ENCODE measurements at places on chromosomes 7 and 10.

- no peak for DNase-seq
These were observed 63.4 kb upstream of the GSDME start for GRCh38 chr7:24820730-24821044.

DNA sequence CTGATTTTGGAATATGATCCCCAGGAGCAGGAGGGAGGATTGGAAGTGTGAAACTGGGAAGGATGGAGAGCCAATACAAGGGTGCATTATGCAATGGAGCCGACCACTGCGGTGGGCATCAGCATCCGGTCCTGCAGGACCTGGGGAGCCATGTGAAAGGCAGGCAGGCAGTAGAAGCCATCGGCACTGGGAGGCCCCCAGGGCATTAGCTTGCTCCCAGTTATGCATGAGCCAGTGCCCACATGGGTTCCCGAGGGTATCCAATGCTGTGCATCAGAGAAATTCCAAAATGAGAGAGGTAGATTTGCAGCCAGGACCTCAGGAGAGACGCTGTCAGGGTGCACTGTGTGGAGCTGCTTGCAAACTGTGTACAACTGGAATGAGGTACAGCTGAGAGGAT, 8.7 kb upstream of the KCP start:
- no peak for DNase-seq

DNA sequence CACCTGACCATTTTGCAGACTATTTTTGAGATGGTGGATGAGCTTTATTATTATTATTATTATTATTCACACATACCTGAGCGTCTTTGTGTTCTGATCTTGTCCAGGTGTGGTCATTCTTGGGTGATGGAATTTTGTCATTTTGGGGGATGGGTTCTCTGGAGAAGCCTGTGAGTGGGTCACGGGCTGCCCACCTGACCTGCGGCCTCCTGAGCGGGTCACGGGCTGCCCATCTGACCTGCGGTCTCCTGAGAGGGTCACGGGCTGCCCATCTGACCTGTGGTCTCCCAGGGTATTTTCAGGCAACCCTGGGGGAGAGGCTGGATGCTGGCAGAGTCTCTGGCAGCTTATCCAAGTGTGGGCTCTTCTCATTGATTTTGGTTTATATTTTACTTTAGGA, 7.3 kb downstream of the SCART1 start:
- DNase-seq: no peak

DNA sequence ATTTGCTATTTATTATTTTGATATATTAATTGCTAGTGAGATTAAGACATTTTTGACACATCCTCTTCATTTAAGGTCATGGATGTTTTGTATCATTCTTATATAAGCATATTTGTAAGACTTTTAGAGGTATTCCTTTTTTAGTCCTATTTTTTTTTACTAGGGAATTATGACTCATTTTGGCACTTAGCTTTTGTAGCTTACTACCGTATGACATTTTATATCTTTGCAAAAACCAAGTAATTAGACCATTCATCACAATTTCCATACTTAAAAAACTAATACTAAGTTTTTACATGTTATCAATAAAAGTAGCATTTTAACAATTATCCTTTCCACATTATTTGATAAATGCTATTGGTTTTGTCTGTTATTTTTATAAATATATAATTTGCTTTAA, 41.6 kb downstream of the BMPR1A start:
- no peak for DNase-seq

GRCh38 chr10:22635650-22636049, 78.7 kb downstream of the PIP4K2A start:
- no peak for DNase-seq

- no peak for DNase-seq
These were observed 14.5 kb downstream of the POU6F2 start for GRCh38 chr7:38992203-38992602.

- no peak for DNase-seq
These were observed 36.7 kb upstream of the GRID1 start for GRCh38 chr10:86403183-86403797.

GRCh38 chr10:48309711-48310226, 3.3 kb downstream of the MAPK8 start:
- peak; percentile 64 for DNase-seq

DNA sequence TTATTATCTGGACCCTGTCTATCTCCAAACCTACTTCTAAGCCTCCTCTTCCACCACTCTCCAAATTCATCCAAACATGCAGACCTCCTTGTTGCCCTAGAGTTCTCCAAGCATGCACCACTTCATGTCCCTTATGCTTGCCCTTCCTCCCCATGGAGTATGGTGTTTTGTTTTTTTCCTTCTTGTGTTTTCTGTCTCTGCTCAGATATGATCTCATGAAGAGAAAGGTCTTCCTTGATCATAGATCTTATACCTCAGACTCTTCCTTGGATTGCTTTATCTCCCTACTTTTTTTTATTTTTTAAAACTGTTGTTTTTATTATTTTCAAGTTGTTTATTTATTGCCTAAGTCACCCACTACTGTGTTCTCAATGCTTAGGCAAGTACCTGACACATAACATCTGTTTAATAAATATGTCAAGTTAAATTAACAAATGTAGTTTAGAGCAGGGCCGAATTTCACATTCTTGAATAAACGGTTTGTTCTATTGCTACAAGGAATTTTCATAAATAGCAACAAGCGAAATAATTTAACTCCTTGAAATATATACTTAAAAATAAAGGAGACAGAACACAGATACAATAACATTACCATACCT, 84.5 kb downstream of the HGF start:
- no peak for DNase-seq

- DNase-seq: peak; percentile 23
These were observed 7.6 kb downstream of the LOXL4 start for GRCh38 chr10:98260350-98260749.

GRCh38 chr7:55441002-55441401, 75.9 kb downstream of the LANCL2 start:
- DNase-seq: no peak

- peak; percentile 61 for DNase-seq
These were observed 6.8 kb upstream of the CSTF2T start for GRCh38 chr10:51706225-51706624.

- no peak for DNase-seq
These were observed 76.4 kb upstream of the ZMIZ1 start for GRCh38 chr10:78992333-78992732.

DNA sequence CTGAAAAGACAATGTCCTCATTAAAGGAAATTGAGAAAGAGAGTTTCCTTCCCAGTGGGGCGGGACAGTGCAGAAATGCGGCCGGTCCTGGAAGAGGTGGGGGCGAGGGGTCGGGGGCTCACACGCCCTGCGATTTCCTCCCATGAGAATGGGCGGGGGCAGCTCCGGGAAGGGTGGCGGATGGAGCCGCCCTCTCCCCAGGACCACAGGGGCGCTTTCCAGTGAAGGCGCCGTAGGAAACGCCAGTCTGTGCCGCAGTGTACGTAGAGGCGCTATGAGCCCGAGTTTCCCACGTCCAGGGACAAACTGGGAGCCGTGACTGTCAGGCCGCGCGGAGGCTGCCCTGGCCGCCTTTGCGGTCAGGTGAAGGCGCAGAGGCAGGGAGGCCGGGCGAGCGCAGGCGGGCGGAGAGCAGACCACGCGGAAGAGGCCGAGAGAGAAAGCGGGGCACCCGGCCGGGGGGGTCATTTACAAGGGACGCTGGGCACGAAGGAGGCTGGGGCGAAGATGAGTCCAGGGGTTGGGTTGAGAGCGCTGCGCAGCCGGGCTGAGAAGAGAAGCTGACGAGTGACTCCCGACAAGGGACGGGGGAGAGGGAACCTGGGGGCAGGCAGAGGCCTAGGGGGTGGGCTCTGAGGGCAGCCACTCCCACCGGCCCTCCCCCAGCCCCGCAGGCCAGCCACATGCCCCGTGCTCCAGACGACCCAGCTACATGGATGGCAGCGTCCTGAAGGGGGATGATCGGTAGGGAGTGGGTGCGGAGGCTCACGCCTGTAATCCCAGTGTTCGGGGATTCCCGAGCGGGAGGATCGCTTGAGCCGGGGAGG, 45.0 kb downstream of the ALOX5 start:
- peak; percentile 65 for DNase-seq

GRCh38 chr7:39069896-39070881, 92.5 kb downstream of the POU6F2 start:
- no peak for DNase-seq

- peak; percentile 88 for DNase-seq
These were observed 29.4 kb downstream of the CHST15 start for GRCh38 chr10:124063750-124064603.

DNA sequence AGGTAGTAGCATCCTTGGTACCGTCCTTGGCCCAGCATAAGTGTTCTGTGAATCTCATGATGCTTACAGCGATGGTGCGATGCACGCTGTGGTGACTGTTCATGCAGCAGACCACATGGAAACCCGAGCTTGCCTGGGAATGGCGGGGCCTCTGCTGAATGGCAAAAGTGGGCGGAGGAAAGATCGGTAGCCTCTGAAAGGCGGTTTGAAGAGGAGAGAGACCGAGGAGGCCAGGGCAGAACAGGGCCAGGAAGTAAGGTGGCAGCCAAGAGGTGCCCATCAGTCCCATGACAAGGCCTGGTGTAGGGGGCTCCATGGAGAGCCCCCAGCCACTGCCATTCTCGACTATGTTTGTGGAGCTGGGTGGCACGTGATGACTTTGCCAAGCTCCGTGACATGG, 33.2 kb upstream of the CNPY1 start:
- DNase-seq: no peak

- no peak for DNase-seq
These were observed 11.0 kb downstream of the GUSB start for GRCh38 chr7:65971021-65971420.

DNA sequence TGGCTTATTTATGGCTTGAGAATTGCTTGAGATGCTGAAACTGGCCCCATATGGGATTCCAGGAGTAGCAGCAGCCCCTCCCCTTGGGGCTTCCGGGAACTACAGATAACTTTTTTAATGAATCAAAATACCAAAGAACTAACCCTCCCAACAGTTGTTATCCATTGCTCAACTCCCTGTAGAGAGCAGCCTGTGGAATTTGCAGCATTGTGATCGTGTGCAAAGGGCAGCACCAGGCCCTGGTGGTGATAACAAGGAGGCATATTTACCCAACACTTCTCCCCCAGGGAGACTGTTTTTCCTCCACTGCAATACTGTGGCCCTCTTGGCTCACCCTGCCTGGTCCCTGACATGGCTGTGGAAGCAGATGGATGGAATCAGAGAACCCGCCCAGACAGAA, 196.2 kb downstream of the PLXNA4 start:
- DNase-seq: peak; percentile 39

GRCh38 chr10:69092959-69093850, 5.3 kb downstream of the SRGN start:
- peak; percentile 89 for DNase-seq

DNA sequence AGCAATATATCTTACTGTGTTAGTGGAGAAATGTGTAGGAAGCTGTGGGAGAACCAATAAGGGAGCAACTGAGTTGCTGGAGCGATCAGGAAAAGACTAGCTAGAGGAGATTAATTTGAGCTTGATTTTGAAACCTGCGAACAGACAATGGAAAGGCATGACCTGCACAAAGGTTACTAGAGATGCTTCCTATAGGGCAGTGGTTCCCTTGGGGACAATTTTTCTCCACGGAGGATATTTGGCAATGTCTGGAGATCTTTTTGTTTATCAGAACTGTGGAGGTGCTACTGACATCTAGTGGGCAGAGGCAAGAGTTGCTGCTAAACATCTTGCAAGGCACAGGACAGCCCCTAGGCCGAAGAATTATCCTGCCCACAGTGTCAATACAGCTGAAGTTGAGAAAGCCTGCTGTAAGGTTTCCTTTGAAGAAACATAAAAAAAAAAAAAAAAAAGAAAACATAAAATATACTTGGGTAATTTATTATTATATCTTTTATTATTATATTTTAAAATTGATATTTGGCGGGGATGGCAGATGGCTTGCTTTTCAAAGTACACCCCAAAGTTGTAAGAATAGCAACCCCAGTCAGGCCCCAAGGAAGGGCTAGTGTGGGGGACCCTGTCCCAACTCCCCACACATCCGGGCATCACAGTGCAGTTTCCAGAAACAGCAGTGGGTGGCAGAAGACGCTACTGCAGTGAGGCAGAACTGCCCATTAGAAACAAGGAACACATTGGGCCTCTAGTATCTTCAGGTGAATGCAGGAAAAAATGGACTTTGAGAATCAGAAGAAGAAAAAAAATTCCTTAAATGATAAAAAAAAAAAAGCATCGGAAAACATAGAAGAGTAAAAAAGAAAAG, 481.6 kb downstream of the SH2D4B start:
- DNase-seq: peak; percentile 59

GRCh38 chr7:18444826-18445225, 50.7 kb upstream of the HDAC9 start:
- DNase-seq: no peak

DNA sequence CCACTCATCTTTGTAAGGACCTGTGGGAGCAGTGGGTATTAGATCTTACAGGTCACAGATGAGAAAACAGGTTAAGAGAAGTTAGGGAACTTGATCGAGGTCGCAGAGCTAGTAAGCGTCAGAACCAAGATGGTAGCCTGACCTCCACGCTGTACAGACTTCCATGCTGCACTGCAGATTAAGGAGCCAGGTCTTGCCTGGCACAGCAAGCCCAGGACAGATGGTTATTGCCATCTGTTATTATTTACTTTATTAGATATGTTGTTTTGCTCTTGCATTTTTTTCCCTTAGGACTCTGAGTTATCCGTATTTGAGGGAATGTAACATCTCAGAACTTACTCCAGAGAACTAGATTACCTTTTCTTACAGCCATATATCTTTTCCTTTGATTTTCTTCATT, 147.2 kb downstream of the NSUN6 start:
- DNase-seq: no peak

DNA sequence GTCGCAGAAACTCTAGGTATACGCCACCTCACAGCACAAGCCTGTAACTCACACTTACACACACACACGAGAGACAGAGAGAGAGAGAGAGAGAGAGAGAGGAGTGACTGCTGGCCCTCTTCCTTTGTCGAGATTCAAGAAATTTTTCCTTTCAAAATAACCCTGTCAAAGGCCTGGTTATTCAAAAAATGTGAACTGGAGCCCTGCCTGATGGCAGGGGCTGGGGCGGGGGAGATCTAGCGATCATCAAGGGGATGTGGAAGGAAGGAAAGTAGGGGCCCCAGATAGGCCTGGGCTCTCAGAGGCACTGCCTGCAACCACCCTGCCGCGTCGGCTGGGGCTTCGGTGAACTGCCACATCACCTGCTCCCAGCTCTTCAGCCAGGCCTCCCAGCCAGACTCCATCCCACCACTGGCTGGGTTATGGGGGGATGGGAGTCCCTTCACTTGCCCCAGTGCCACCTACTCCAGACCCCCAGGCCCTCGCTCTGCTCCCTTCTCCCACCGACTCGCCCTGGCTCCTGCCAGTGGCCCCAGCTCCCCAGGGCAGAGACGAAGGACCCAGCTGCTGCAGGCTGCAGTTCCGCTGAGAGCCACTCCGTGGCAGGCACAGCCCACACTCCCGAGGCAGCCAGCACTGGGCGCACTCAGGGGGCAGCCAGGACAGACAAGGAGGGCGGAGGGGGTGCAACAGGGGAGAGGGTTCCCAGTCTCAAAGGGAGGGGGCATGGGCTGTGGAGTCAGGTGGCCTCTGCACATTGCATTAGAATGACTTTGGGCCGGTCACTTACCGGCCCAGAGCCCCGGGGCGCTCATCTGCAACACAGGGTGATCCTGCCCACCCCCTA, 15.3 kb downstream of the KCNH2 start:
- peak; percentile 77 for DNase-seq

Measured in astrocyte of the hippocampus (primary cell).